ENCODE measurements at places on chromosomes 3 and 15. TPM values are rescaled to one million over a fixed set of nuclear protein-coding genes. Genes with fewer than 3 reads are reported as not detected.

DNA sequence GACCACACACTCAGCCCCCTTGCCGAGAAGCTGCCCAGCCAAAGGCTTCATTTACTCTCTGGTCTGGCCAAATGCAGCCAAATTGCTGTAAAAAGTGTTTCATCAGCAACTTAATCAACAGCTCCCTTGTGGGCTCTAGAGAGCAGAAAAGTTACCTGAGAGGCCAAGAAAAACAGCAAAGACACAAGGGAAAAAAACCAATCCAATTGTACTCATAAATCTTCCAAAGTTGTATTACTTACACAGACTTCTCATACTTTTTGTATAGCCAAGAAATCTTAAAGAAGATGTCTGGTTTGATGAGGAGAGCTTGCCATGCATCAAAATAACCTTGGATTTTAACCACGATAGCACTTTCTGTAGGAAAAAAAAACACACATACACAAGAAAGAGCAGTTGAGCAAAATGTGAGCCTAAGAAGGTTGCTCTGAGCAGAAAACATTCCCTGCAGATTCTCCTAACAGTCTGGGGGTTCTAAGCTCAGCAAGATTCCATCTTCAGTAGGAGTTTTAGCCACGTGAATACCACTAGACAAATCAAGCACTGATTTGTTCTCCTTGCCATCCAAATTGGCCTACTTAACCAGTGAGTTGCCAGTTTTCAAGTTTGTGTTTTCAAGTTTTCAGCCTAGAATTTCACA is 120.0 kb downstream of the CYP19A1 start:
- no peak for DNase-seq

DNA sequence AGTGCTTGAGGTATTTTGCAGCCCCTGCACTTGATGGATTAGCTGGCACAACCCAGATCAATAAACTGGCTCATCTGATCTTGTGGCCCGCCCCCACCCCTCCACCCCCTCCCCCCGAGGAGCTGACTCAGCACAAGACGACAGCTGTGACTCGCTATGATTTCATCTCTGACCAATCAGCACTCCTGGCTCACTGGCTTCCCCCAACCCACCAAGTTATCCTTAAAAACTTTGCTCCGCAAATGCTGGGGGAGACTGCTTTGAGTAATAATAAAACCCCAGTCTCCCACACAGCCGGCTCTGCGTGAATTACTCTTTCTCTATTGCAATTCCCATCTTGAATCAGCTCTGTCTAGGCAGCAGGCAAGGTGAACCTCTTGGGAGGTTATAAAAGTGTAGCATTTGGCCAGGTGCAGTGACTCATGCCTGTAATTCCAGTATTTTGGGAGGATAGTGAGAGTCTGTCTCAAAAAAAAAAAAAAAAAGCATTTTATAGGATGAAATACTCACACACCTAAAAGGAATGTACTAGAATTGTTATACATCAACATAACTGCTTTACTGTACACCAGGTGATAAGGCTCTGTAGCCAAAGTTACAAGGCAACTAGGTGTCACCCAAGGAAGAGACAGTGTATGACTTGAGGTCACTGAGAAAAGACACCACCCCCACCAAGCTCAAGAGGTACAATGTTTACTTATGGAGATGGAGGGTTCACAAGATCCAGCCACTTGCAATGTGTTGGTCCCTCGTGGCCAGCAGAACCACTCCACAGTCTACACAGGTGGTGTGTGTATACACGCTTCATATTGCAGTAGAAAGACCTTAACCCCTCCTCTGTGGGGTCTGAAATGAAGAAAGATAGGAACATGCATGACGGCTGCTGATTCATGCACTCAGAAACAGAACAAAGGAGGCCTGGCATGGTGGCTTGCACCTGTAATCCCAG is 8.6 kb downstream of the ZNF445 start:
- DNase-seq: no peak

DNA sequence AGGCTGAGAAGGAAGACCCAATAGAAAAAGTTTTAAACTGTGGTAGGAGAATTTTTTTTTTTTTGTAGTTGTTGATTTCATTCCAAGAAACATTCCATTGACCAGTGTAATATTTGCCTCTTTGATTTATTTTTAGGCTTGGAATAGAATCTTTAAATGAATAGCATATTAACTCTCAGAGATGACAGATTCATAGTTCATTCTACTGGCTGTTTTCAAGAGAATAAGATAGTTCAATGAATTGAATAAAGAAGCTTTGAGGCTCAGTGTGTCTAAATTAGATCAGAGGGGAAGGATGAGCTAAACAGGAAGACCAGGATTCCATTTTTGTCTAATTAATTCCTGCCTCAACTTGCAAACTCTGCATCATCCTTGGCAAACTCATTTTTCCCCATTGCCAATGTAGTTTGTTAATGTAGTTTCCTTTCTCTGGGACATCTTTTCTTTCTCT is 98.4 kb downstream of the NAALADL2 start:
- DNase-seq: no peak

Gene ADAMTS17
- total RNA-seq: 10.7 TPM

Gene CA12
- total RNA-seq: 5.8 TPM

Gene NEDD4
- total RNA-seq: 51.2 TPM

Gene STRC
- 0.05 TPM for total RNA-seq

Data from urinary bladder (tissue), 4 donors.